Tracheal epithelial cell (primary cell): ENCODE measurements at places on chromosomes 11 and 22. TPM values are rescaled to one million over a fixed set of nuclear protein-coding genes. Genes with fewer than 3 reads are reported as not detected.

Gene TYR
- not detected in 2 replicates for total RNA-seq

Gene CRYBB3
- total RNA-seq = not detected in 2 replicates

Gene CEND1
- total RNA-seq = not detected in 2 replicates

Gene TMPRSS4
- 48.7 and 86.1 TPM in 2 replicates for total RNA-seq

Gene SNX32
- 0.24 and 0.43 TPM in 2 replicates for total RNA-seq

Gene OR10D3
- not detected in 2 replicates for total RNA-seq

Gene APOA1
- total RNA-seq = 0.85 TPM in 1 of 2 replicates, not detected in the other

Gene HDHD5
- 48.0 and 56.5 TPM in 2 replicates for total RNA-seq

Gene PLAAT2
- total RNA-seq = 0.24 and 0.64 TPM in 2 replicates

Gene CSRP3
- total RNA-seq = not detected in 2 replicates

Gene PANX3
- total RNA-seq = not detected in 2 replicates

Gene BACE1
- 6.0 and 10.7 TPM in 2 replicates for total RNA-seq

Gene LRRC56
- total RNA-seq = 0.21 and 0.48 TPM in 2 replicates

Gene PGR
- not detected in 2 replicates for total RNA-seq

Gene GATD1
- 19.5 and 23.2 TPM in 2 replicates for total RNA-seq

Gene USH1C
- total RNA-seq = 0.96 TPM in 1 of 2 replicates, not detected in the other

Gene MRGPRF
- under 0.01 TPM in 1 of 2 replicates, not detected in the other for total RNA-seq

Gene DRD2
- total RNA-seq = not detected in 2 replicates

Gene TSKU
- 14.5 and 23.9 TPM in 2 replicates for total RNA-seq

Gene MS4A14
- total RNA-seq = not detected in 2 replicates

Gene DGCR6
- 2.2 and 4.5 TPM in 2 replicates for total RNA-seq

Gene NAALADL1
- 15.9 and 18.1 TPM in 2 replicates for total RNA-seq

Gene TECTA
- total RNA-seq = under 0.01 TPM in 1 of 2 replicates, not detected in the other

Gene OR2AG2
- total RNA-seq = under 0.01 TPM in 2 replicates

Gene CHKA
- 3.1 and 8.1 TPM in 2 replicates for total RNA-seq

Gene MMP27
- not detected in 2 replicates for total RNA-seq

Gene CHADL
- total RNA-seq = 1.4 and 3.8 TPM in 2 replicates

Gene TTC28
- total RNA-seq = 2.2 and 3.2 TPM in 2 replicates

Gene SAA4
- total RNA-seq = 1.9 TPM in 1 of 2 replicates, not detected in the other

Gene PDE3B
- under 0.01 and 0.85 TPM in 2 replicates for total RNA-seq

Gene ASPHD2
- 1.5 and 4.8 TPM in 2 replicates for total RNA-seq

Gene OR8A1
- not detected in 2 replicates for total RNA-seq

Gene RIC3
- total RNA-seq = 0.43 and 0.96 TPM in 2 replicates

Gene POGLUT3
- total RNA-seq = 2.4 and 8.5 TPM in 2 replicates
